ENCODE measurements at places on chromosomes 16 and 17.

- no peak for DNase-seq
Observed at GRCh38 chr16:85924675-85925074, 25.7 kb downstream of the IRF8 start.

- no peak for DNase-seq
Observed at GRCh38 chr16:3038896-3039295, 2.2 kb upstream of the BICDL2 start.

GRCh38 chr16:26665166-26665939 is 401.4 kb upstream of the C16orf82 start:
- DNase-seq: no peak

GRCh38 chr16:58121132-58121531 is 8.0 kb downstream of the CFAP20 start:
- no peak for DNase-seq

- no peak for DNase-seq
Observed at GRCh38 chr17:14469971-14470370, 169.1 kb downstream of the HS3ST3B1 start.

DNA sequence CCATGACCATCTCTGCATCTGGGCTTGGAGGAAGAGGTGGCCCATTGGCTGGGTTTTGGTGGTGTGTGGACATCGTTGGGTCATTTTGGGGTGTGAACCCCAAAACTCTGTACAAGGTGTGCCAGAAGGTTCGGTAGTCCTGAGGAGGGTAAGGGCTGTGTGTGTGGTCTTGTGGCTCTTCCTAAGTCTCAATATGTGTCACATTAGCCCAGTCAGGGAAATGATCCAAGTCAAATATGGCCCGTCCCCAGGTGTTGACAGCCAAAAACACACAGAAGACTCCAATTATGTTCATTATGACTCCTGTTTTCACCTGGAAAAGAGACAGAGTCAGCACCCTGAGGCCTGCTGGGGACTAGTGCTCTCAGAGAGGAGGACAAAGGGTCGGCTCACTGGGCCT is 27.1 kb downstream of the SLC13A5 start:
- no peak for DNase-seq

Measured in NCI-H1417 treated with DMSO at 0.1 percent for 48 hours (cell line).